ENCODE measurements at places on chromosomes 2 and 18. TPM values are rescaled to one million over a fixed set of nuclear protein-coding genes. Genes with fewer than 3 reads are reported as not detected.

The TTN gene
- total RNA-seq, result 0.47 TPM

The DUSP2 gene
- 0.94 TPM for total RNA-seq

The MAP3K19 gene
- not detected for total RNA-seq

The RSAD2 gene
- total RNA-seq, result under 0.01 TPM

The IL1RL1 gene
- 0.17 TPM for total RNA-seq

The DSG1 gene
- not detected for total RNA-seq

The CRYGD gene
- not detected for total RNA-seq

The PROKR1 gene
- total RNA-seq, result not detected

The CCL20 gene
- not detected for total RNA-seq

The COLEC11 gene
- total RNA-seq, result not detected

The IRS1 gene
- total RNA-seq, result 11.7 TPM

The TMEM17 gene
- 1.9 TPM for total RNA-seq

The PLCD4 gene
- total RNA-seq, result 7.6 TPM

The CCDC74B gene
- 10.6 TPM for total RNA-seq

The FAM117B gene
- total RNA-seq, result 1.3 TPM

The TCF4 gene
- 57.8 TPM for total RNA-seq

The SERPINB4 gene
- not detected for total RNA-seq

The MERTK gene
- total RNA-seq, result 0.86 TPM

The EPHA4 gene
- 3.0 TPM for total RNA-seq

Measured in bronchial smooth muscle cell (primary cell).